Pulmonary artery endothelial cell (primary cell): ENCODE measurements at places on chromosomes 5 and 9. TPM values are rescaled to one million over a fixed set of nuclear protein-coding genes. Genes with fewer than 3 reads are reported as not detected.

The ZNF367 gene
- 10.0 and 16.8 TPM in 2 replicates for total RNA-seq

The PCDHA1 gene
- total RNA-seq = 0.04 TPM in 1 of 2 replicates, not detected in the other

The QRFP gene
- not detected in 2 replicates for total RNA-seq

The MYOZ3 gene
- 0.25 and 0.59 TPM in 2 replicates for total RNA-seq

The PTPRD gene
- 0.60 and 1.5 TPM in 2 replicates for total RNA-seq

The PCDHGA2 gene
- total RNA-seq = 0.79 and 0.92 TPM in 2 replicates

The GARIN3 gene
- not detected in 2 replicates for total RNA-seq

The FOXD4L6 gene
- total RNA-seq = 0.07 TPM in 1 of 2 replicates, not detected in the other

The SEMA6A gene
- 0.35 and 0.92 TPM in 2 replicates for total RNA-seq

- DNase-seq = peak; percentile 90
Measured at GRCh38 chr9:27117489-27118135, 8.6 kb downstream of the TEK start.

GRCh38 chr9:117189121-117189520 is 225.7 kb downstream of the ASTN2 start:
- DNase-seq = no peak

DNA sequence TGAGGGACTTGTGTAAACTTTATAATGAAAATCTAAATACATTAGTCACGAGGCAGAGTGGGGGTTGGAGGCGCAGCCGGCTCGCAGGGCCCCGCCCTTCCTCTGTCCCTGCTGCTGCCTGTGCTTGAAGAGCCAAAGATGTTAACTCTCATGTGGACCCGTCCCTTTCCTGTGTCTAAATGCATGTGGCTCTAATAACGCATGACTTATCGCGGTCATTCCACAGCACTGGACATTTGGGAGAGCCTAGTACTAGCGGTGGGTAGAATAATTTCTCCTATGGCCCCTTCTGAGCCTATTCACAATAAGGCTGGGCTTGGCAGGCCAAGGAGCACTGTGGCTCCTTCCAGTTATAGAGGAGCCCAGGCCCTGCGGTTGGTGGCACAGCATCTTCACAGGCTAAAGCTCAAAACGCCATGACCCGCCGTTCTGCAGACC is 82.3 kb upstream of the SIMC1 start:
- no peak for DNase-seq

DNA sequence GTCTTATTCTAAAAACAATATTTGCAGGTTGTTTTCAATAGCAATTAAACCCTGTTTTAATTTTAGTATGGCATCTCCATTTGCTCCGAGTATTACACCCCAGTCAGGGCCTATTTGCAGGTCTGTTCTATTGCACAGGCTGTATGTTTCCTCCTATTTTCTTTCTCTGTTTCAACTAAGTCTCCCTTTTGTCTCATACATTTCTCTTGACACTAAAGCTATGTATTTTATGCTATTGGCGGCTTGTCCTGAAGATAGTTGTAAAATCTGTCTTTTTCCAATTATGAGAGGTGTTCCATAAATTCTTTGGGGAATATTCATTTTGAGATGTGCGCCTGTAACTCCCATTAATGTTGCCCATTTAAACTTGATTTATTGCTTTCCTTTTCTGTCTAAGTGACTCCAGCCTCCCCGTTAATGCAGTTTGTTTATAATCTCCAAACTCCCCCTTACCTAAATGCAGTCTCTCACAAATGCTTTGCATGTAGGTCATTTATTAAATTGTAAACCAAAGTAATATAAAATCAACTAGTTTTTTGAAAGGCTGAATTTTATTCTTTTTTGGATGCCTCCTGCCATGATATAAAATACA is 262.4 kb downstream of the CDH12 start:
- no peak for DNase-seq

DNA sequence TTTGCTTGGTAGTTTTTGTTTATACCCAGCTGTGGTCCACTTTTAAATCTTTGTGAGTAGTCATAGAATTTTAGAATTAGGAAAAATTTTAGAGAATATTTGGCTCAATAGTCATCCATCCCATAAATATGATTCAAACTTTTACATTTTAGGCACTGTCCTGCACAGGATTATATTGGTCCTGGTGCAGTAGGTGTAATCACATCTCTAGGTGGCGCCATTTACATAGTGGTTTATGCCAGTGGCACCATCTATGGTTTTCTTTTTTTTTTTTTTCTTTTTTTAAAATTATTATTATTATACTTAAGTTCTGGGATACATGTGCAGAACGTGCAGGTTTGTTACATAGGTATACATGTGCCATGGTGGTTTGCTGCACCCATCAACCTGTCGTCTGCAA is 260.7 kb upstream of the KCNN2 start:
- peak; percentile 27 for DNase-seq

DNA sequence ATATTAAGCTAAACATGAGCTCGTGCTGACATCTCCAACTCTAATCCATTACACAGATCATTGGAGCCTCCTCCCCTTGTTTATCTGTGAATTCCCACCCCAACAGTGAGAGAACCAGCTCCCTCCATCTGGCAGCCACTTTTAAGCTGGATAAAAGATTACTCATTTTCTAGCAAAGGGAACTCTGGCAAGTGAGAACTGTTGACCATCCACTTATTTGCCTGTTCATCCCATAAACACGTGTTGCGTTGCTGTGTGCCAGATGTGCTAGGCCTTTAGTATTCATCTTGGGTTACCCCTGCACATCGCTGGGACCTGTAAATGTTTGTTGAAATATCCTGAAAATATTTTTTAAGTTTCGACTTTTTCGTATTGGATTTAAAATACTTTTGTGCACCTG is 2.4 kb upstream of the TOR1A start:
- DNase-seq = no peak

DNA sequence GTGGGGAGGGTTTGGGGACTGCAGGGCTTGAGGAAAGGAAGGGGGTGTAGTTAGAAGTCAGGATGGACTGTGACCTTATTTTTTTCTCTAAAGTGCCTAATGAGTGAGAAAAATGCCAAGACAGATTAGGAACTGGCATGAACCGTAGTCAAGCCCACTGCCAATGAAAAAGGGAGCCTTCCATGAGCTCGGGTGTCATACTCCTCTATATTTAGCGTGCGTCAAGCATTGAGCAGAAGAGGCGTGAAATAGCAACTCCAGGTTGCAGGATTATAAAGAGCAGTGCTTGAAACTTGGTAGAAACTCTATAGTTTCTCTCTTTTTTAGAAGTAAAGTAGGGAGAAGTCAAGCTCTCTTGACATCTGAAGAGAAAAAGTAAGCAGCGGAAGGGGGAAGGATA is 1.8 kb downstream of the SGCD start:
- no peak for DNase-seq

GRCh38 chr9:133768859-133769510 is 30.8 kb upstream of the SARDH start:
- no peak for DNase-seq

- no peak for DNase-seq
Measured at GRCh38 chr5:131973089-131973712, 27.7 kb upstream of the MEIKIN start.

GRCh38 chr9:8388132-8388531 is 588.6 kb upstream of the DMAC1 start:
- no peak for DNase-seq

DNA sequence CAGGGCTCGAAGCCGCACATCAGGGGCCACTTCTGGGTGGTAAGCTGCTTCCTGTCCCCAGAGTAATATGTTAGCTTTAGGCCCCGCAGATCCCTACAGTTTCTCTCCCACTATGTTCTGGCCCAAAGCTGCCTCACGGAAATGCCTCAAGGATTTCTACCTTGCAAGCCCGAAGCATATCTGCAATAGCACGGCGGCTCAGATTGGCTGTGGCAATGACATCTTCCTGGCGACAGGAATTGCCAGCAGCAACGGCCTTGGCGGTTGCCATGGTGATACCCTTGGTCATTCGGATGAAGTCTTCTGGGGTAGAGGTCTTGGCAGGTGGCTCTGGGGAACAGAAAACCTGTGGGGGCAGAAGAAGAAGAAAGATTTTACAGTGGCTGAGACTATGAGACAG is 10.3 kb upstream of the TPM2 start:
- DNase-seq = no peak

GRCh38 chr5:96880444-96881164 is 4.3 kb downstream of the ERAP2 start:
- DNase-seq = peak; percentile 85

- DNase-seq = no peak
Measured at GRCh38 chr9:26850995-26851394, 41.6 kb downstream of the CAAP1 start.

DNA sequence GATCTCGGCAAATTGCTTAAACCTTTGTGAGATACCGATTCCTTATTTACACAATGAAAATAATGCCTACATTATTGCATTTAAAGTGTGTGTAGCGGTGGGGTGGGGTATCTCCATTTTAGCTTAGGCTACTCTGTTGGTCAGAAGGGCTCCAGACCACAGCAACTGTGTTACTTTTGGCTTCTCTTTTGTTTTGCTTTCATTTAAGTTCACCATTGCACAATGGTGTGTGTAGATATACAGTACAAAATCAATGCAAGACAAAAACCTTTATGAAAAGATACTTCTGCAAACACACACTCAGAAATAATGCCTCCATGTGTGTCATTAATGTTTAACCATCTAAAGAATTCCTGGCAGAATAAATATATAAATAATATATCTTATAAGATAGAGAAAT is 279.4 kb downstream of the FBXL17 start:
- no peak for DNase-seq

DNA sequence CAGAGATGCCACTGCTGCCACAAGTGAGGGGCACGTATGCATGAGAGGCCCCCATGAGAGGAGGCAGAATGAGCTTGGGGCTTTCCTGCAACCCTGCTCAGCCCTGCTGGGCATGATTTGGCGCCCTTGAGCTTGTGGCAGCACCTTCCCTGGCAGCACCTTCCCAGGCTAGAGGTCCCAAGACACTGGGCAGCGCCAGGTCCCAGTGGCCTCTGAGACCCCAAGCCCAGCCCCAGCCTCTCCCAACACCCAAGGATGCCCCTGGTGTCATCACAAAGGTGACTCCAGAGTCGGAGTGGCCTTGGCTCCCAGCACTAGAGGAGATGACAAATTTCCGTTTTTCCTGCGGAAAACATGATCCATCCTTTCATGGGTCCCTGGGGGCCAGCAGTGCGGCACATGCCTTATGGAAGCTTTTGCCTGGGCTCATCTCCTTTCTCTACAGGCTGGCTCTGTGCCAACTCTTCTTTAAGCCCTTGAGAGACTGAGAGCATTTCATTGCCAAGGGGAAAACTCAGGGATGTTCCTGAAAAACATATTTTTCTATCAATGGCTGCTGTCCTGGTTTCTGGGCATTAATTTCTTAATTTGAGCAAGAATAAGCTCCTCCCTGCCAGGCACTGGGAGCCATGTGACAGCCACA is 77.1 kb upstream of the ADAMTS2 start:
- no peak for DNase-seq

GRCh38 chr9:126781186-126782052 is 23.4 kb upstream of the ZBTB43 start:
- no peak for DNase-seq

- DNase-seq = peak; percentile 72
Measured at GRCh38 chr5:125411071-125411743, 664.8 kb upstream of the ZNF608 start.

GRCh38 chr5:64164166-64164565 is 1.5 kb upstream of the RNF180 start:
- DNase-seq = no peak

DNA sequence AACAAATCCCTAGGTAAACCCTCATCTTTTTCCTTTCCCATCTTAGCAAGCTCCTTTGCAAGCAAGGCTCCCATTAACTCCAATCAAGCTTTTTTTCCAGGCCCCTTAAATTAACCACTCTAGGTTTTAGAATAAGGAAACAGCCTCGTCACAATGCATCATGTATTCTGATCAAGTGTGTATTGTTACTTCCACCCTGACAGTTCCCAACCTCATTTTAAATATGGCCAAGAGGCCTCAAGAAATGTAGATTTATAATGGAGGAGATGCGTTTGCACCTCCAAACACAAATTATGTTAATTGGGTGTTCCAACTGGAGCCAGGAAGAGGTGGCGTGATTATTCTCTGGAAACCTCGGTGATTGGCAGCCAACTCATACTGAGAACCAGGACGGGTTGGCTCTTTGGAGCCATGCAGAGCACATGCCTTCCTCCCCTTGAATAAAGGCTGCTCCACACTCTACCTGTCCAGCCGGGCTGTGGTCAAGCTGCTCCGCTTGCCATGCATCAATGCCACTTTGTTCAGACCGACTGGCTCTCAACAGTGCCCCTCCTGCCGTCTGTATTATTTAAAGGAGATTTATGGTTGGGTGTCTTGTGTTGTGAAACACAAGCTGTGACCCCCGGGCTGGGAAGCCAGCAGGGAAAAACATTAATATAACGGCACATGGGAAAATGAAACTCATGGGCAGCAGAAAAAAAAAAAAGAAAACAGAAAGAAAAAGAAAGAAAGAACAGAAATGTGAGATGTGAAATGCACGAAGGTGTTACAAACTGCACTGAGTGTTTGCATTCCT is 191.1 kb downstream of the EBF1 start:
- no peak for DNase-seq
